ENCODE measurements at places on chromosomes 6 and 20. TPM values are rescaled to one million over a fixed set of nuclear protein-coding genes. Genes with fewer than 3 reads are reported as not detected.

DNA sequence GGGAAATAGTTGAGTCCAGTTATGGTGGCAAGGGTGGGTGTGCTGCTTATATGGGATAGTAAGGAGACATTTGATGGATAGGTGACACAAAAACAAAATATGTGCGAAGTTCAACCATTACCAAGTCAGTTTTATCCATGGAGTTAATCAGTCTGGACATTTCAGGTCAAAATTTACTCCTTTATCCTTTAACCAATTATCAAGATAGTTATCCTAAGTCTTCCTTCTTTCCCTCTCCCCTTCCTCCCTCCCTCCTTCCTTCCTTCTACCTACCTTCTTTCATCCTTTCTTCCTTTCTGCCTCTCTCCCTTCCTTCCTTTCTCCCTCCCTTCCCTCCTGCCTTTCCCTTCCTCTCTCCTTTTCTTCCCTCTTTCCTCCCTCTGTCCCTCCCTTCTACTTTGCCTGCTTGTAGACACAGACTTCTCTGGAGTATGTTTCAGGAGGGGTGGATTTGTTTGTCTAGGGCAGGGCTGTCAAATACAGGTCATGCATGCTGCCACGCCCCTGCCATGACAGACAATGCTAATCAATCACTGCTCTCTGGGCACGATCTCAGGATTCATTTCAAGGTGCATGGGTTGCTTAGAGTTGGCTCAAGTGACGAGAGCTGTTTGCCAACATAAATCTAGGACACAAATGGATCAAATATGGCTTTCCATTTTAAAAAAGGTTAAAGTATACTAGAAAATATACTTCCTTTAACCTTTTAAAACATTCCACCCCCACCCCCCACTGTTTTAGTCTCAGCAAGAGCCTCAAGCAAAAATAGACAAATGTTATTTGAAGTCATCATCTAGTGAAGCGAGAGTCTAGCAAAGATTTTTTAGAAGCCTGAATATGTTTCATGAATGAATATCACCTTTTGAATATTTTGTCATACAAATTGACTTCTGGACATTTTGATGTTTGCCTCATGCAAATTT lies 281.6 kb upstream of the CITED2 start:
- DNase-seq, result no peak
- no peaks in the 10 kb centered on the region for H3K4me1 ChIP-seq
- no peaks in the 10 kb centered on the region for H3K36me3 ChIP-seq
- no peak overlapping the region for H3K27ac ChIP-seq
- H3K4me3 ChIP-seq, result no peak overlapping the region
- peaks cover 3% of the 10 kb centered on the region for H3K27me3 ChIP-seq

DNA sequence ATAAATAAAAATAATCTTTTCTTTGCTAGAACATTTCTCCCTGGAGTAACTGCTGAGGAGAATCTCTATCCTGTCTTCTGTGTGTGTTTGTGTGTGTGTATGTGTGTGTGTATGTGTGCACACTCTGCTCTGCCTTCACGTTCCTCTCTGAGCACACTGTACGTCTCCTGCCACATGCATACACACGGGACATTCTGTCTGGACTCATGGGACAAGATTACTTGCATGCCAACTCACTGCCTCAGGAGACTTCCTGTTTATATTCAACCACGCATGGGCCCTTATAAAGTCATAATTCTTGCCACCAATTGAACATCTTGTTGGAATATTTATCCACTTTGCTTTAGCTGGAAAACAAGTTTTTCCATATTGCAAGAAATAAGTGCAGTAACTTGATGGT lies 930.6 kb downstream of the KIF16B start:
- no peaks in the 10 kb centered on the region for H3K4me1 ChIP-seq
- no peaks in the 10 kb centered on the region for H3K36me3 ChIP-seq
- H3K27ac ChIP-seq, result no peak overlapping the region
- H3K4me3 ChIP-seq, result no peak overlapping the region

The MLIP gene
- total RNA-seq, result not detected

The CBLN4 gene
- not detected for total RNA-seq

The BMP7 gene
- total RNA-seq, result not detected
